Activated T-helper 2 cell treated with anti-CD3 and anti-CD28 coated beads, Interferon-gamma antibody, Interleukin-2, Interleukin-4, amounts not matched to agents 10 μg/mL and 5 μg/mL and 100 μg/mL, durations not matched to agents 14 hours and 24 hours and 36 hours (primary cell): ENCODE measurements at places on chromosomes 16 and 17. TPM values are rescaled to one million over a fixed set of nuclear protein-coding genes. Genes with fewer than 3 reads are reported as not detected.

DNA sequence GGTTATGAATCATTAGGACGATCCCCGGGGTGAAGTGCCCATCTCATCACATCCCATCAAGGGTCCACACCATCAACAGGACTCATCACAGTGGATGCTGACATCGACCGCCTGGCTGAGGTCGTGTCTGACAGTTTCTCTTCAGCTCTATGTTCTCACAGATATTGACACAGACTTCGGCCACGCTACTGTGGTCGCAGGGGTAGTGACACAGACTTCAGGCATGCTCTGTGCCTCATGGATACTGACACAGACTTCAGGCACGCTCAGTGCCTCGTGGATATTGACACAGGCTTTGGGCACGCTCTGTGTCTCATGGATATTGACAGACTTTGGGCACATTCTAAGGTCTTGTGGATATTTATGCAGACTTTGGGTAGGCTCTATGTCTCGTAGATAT is 50.1 kb downstream of the KLHDC4 start:
- H3K27ac ChIP-seq: no peak overlapping the region
- H3K4me3 ChIP-seq: no peak overlapping the region
- peaks cover 32% of the 10 kb centered on the region for H3K36me3 ChIP-seq
- DNase-seq: no peak
- no peaks in the 10 kb centered on the region for H3K27me3 ChIP-seq

CSH1 gene
- not detected in 2 replicates for total RNA-seq

SKAP1 gene
- total RNA-seq: 60.5 and 67.9 TPM in 2 replicates

MYH8 gene
- total RNA-seq: not detected in 2 replicates

DNA sequence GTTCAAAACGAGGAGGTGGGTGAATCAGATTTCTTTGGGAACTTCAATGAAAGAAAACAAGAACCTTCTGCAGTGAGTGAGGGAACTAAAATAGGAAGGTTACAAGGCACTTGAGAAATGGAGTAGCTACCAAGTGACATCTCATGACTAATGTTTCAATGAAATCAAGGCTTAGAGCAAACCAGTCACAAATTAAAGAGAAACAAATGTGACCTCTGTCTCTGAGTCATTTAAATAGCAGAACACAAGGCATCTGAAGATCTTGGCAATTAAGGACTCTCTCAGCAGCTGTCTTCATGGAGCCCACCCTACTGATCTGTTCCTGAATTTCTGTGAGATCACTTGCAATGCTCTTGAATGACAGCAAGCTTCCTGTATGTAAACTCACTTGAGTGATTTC is 109.5 kb downstream of the CDH11 start:
- H3K27me3 ChIP-seq: no peaks in the 10 kb centered on the region
- no peaks in the 10 kb centered on the region for H3K4me1 ChIP-seq
- no peak for DNase-seq

DNA sequence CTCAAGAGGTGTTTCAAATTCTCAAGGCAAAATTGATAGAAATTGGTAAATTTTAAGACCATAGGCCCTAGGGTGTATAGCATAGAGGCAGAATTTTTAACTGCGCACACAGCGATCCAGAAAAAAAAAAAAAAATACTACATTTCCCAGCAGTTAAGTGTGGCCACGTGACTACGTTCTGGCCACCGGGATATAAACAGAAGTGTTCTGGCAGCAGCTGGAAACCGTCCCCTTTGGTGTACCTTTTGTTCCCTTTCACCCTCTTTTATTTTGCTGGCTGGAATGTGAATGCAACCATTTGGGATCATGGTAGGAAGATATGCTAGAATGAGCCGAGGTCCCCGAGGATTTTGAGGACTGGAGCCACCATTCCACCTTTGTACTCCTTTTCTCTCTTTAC is 52.7 kb upstream of the AKAP1 start:
- DNase-seq: no peak
- H3K27me3 ChIP-seq: peaks cover 23% of the 10 kb centered on the region
- no peak overlapping the region for H3K27ac ChIP-seq

KRTAP3-2 gene
- not detected in 2 replicates for total RNA-seq

DNA sequence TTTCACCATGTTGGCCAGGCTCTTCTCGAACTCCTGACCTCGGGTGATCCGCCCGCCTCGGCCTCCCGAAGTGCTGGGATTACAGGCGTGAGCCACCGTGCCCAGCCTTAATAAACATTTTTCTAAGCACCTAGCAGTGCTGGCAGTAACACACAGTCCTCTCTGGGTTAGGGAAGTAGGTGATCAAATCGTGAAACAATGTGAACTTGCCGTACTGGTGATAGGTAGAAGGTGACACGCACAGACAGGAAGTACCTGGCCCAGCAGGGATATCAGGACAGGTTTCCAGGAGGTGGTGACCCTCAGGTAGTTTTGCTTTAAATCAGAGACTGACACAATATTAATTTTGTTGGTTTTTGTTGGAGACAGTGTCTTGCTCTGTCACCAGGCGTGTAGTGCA is 4.5 kb downstream of the PLD2 start:
- no peak overlapping the region for H3K27ac ChIP-seq
- no peak overlapping the region for H3K4me3 ChIP-seq
- H3K36me3 ChIP-seq: peaks cover 10% of the 10 kb centered on the region
- peaks cover 5% of the 10 kb centered on the region for H3K4me1 ChIP-seq
- no peak for DNase-seq
- no peaks in the 10 kb centered on the region for H3K27me3 ChIP-seq

SLFN12L gene
- total RNA-seq: 37.8 and 41.9 TPM in 2 replicates

- no peaks in the 10 kb centered on the region for H3K4me1 ChIP-seq
- no peak for DNase-seq
- H3K36me3 ChIP-seq: no peaks in the 10 kb centered on the region
- no peak overlapping the region for H3K27ac ChIP-seq
Measured at GRCh38 chr16:54944002-54944401, 13.3 kb downstream of the IRX5 start.

DNA sequence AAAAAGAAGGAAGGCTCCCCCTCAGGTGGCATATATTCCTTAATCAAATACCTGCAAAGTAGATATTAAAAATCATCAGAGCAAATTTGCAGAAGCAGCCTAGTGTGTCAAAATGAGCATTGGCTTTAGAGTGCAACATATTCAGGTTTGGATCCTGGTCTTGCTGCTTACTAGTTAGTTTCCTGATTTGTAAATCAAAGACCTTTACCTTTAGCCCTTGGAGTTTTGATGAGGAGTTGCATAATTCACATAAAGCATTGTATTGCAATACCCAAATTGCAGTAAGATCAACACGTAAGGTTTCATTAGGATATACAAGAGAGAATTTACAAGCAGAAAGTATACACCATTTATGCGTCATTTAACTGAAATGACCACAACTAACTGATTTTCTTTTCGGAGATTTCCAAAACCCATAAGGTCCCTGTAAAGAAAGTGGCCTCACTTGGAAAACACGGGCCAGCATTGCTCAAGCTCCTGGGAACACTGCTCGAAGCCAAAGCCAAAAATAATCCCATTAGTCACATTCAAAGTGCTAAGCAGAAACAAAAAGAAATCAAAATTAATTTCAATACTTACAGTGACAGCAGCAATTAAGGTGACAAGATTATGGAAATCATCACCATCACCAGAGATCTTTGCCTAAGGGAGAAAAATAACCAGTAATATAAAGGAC is 415.9 kb upstream of the ERCC4 start:
- H3K27ac ChIP-seq: no peak overlapping the region
- no peak overlapping the region for H3K4me3 ChIP-seq

TP53TG3F gene
- total RNA-seq: not detected in 2 replicates

GRCh38 chr16:76676356-76676755 is 399.2 kb downstream of the CNTNAP4 start:
- no peak overlapping the region for H3K4me3 ChIP-seq
- H3K36me3 ChIP-seq: no peaks in the 10 kb centered on the region
- no peak overlapping the region for H3K27ac ChIP-seq
- DNase-seq: no peak
- no peaks in the 10 kb centered on the region for H3K4me1 ChIP-seq

DNA sequence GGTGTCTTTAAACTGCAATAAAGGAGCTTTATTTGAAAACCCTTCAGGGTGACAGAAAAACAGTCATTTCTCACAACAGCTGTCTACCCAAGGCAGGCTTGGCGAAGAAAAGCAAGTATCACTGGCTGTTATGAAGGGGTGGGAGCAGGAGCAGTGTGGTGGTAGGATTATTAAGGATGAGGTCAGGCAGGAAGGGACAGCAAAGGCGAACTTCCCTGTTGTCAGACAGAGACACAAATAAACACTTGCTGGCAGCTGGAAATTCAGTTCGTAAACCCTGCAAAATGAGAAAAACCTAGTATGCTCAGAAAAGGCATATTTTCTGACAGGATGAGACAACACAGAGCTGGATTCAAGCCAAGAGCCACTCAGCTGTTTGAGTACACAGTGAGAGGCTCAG is 416.3 kb upstream of the CDH5 start:
- no peak for DNase-seq
- H3K27ac ChIP-seq: no peak overlapping the region
- H3K36me3 ChIP-seq: no peaks in the 10 kb centered on the region
- H3K4me1 ChIP-seq: no peaks in the 10 kb centered on the region

P3H4 gene
- total RNA-seq: 7.8 and 8.6 TPM in 2 replicates

GRCh38 chr17:3592216-3592860 is 16.9 kb downstream of the TRPV1 start:
- H3K27ac ChIP-seq: no peak overlapping the region
- no peak overlapping the region for H3K4me3 ChIP-seq
- DNase-seq: no peak
- H3K4me1 ChIP-seq: no peaks in the 10 kb centered on the region
- H3K36me3 ChIP-seq: peaks cover 10% of the 10 kb centered on the region
- H3K27me3 ChIP-seq: no peaks in the 10 kb centered on the region

DNA sequence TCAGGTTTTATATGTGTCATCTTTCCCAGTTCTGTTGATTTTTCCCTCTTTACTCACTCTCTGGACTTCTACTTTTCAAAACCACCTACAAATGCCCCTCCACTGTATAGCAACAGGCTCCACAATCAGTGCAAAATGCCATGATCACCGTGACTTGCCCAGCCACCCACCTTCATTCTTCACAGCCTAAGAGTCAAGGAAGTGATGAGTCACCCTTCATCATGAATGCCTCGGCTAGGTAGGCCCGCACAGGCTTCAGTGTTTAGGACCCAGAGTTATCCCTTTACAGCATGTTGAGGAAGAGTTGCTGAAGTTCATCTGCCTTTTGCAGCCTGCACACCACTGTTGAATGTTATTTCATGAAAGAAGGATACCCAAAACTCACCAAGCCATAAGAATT is 158.6 kb downstream of the PMP22 start:
- DNase-seq: no peak
- H3K4me3 ChIP-seq: no peak overlapping the region
- H3K27me3 ChIP-seq: no peaks in the 10 kb centered on the region

- no peak for DNase-seq
- H3K4me1 ChIP-seq: no peaks in the 10 kb centered on the region
- H3K4me3 ChIP-seq: no peak overlapping the region
- no peak overlapping the region for H3K27ac ChIP-seq
Measured at GRCh38 chr16:48918520-48919258, 308.7 kb upstream of the N4BP1 start.

- peaks cover 13% of the 10 kb centered on the region for H3K4me1 ChIP-seq
- no peak for DNase-seq
- peaks cover 3% of the 10 kb centered on the region for H3K36me3 ChIP-seq
- no peaks in the 10 kb centered on the region for H3K27me3 ChIP-seq
- H3K4me3 ChIP-seq: no peak overlapping the region
Measured at GRCh38 chr16:78906135-78906534, 694.4 kb downstream of the MAF start.
